ENCODE measurements at places on chromosomes 2 and 18.
A peak's percentile ranks its signal among the peaks of the same experiment; 100 is the strongest.

- no peak for DNase-seq
Measured at GRCh38 chr2:222303828-222304736, 5.3 kb upstream of the PAX3 start.

- DNase-seq = no peak
Measured at GRCh38 chr18:62109676-62110075, 77.2 kb downstream of the PIGN start.

GRCh38 chr2:45404807-45405297, 206.2 kb downstream of the SRBD1 start:
- DNase-seq = peak; percentile 49

DNA sequence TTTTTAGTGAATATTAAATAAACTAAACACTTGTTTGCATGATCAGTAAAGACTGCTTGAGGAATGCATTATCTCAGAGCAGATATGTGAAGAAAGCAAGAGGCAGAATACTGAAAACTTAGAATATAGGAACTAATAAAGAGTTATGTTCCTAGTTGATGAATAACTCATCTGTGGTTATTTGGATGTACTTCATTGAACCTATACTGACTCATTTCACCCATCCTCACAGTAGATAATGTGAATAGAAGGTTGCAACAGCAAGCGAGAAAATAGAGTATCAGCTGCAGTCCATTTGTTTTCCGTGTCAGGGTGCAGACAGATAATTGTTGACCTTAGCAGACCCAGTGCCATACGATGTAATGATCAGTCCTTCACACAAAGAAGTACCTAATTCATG, 945.7 kb upstream of the LRRTM1 start:
- peak; percentile 58 for DNase-seq

DNA sequence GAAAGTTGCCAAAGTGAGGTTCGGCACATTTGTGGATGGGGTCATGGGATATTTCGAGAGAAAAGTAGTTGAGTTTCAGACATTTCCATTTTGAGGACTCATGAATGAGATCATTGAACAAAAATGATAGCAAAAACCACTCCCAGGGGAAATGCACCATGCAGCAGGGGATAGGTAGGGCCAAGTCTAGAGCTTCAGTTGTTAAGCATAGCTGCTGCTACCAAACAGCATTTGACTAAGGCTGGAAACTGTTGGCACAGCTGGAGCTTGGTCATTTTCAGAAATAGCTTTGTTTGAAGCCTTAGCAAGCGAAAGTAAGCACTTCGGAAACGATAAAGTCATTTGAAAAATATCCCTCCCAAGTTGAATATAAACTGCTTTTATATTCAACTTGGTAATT, 431.8 kb downstream of the SOCS6 start:
- DNase-seq = no peak

- DNase-seq = no peak
Measured at GRCh38 chr2:150762571-150762970, 275.1 kb upstream of the RND3 start.

DNA sequence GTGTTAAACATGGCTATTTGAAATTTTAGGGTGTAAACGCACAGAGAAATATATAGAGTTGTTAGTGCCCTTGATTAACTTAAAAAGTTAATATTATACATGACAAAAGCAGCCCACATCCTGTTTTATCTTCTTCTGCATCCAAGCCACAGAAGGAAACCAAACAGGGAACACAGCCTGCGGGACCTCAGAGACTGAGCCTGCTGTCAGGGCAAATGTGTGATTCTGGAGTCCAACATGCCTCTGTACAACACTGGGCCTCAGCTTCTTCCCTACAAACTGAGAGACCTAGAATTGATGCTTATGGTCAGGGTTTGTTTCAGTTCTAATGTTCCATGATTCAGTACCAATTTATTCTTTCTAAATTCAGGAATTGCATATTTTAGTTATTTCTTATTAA, 404.7 kb downstream of the FBXO15 start:
- DNase-seq = no peak

DNA sequence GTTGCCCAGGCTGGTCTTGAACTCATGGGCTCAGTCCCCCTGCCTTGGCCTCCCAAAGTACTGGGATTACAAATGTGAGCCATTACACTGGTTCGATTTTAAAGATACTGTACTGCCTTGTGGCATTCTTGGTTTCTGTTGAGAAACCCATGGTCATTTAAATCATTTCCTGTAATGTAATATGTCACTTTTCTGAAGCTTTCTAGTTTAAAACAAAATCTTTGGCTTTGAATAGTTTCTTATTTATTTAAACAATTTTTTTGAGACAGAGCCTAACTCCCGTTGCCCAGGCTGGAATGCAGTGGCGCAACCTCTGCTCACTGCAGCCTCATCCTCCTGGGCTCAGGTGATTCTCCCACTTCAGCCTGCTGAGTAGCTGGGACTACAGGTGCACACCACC, 8.9 kb downstream of the ZNF512 start:
- no peak for DNase-seq

DNA sequence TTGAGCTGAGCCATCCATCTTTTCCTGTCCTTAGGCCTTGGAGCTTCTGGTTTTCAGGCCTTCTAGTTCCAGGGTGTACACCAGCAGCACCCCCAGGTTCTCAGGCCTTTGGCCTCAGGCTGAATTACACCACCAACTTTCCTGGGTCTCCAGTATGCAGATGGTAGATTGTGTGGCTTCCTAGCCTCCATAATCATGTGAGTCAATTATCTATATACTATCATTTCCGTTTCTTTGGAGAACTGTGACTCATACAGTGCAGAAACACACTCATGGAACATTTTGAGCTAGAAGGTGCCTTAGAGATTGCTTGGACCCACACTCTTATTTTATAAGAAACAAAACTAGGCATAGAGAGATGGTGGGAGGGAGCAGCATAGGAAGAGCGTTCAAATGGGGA, 167.4 kb downstream of the NCK2 start:
- no peak for DNase-seq

- peak; percentile 61 for DNase-seq
Measured at GRCh38 chr2:235170016-235170415, 218.2 kb downstream of the SH3BP4 start.

- DNase-seq = no peak
Measured at GRCh38 chr2:173099804-173100203, 24.2 kb downstream of the MAP3K20 start.

- no peak for DNase-seq
Measured at GRCh38 chr2:156476850-156477206, 40.6 kb downstream of the GPD2 start.

DNA sequence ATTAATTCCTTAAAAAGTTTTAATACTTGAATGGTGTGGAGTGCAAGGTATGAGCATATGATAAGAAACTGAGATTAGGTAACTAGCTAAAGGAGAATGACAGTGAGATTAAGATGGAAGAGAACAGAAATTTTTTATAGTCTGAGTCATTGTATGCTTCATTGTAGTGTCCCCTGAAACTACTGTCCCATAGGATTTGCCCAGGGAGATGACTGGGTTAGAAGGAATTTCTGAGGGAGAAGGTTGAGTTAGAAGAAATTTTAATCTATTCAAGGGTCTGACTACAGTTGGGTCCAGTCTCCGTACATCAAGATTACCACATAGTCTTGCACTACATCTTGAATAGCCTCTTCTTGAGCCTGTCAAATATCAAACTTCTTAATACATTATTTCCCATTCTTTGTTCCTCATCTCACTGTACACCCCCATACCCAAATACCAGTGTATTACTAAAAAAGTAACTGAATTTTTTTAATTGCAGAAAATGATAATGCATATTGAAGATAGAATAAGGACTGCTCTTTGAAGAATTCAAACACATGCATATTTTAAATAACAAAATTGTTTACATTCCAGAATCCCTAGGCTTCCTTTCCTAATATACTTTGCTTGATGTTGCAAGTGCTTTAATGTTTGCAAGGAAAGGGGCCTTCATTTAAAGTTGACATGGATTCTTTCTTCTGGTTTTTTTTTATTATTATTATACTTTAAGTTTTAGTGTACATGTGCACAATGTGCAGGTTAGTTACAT, 314.3 kb upstream of the COL3A1 start:
- DNase-seq = no peak

GRCh38 chr2:43708178-43708577, 31.9 kb upstream of the C1GALT1C1L start:
- DNase-seq = no peak

DNA sequence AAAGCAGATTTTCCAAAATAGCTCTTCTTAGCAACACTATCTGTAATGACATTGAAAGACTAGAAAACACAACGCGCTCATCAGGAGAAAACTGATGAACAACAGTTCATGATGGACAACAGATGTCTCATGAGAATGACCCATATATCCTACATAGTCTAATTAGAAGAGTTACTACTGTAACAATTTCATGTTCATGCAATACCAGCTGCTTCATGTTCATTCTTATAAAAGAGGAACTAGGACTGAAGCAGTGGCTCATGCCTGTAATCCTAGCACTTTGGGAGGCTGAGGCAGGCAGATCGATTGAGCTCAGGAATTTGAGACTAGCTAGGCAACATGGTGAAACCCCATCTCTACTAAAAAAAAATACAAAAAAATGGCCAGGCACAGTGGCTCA, 22.7 kb downstream of the TRAPPC8 start:
- DNase-seq = no peak

DNA sequence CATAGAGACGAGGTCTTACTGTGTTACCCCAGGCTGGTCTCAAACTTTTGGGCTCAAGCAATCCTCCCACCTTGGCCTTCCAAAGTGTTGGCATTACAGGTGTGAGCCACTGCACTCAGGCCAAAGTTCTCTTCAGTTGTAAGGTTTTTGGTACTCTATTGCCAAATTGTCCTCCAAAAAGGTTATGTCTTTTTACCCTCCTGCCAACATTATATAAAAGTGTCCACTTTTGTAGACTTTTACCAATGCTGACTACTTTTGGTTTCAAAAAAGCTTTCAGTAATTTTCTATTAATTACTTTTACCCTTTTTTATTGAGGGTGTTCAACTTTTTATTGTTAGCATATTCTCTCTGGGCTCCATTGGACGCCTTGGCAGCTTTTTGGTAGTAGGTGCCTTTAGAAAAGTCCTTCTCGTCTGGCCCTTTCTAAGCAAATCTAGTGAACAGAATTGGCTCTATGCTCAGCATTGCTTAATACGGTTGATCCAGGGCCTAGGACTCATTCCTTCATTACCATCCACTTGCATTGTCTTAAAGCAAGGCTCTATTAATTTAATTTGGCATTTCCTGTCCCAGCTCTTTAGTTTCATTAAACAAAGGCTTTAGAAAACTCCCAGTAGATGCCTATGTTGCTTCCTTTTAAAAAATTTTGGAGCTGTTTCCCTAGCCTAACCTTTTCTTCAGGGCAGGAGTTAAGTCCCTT, 16.7 kb upstream of the IL1A start:
- DNase-seq = no peak

- DNase-seq = peak; percentile 14
Measured at GRCh38 chr18:60549338-60549960, 176.9 kb upstream of the MC4R start.

- DNase-seq = no peak
Measured at GRCh38 chr2:217282531-217282930, 422.7 kb upstream of the TNP1 start.

DNA sequence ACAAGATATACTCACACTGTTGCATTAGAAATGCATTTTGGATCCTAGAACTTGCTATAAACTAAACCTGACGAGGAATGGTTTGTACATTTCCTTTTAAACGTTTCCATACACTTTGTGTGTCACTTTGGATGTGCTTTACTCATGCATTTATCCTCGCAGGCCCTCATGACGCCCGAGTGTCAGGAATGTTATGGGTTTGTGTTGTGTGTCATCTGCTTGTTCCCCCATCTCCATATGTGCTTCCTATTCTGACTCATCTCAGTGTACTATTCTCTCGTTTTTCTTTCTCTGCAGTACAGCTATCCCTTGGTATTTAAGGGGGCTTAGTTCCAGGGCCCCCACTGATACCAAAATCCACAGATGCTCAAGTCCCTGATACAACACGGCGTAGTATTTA, 121.5 kb upstream of the RASGRP3 start:
- no peak for DNase-seq

DNA sequence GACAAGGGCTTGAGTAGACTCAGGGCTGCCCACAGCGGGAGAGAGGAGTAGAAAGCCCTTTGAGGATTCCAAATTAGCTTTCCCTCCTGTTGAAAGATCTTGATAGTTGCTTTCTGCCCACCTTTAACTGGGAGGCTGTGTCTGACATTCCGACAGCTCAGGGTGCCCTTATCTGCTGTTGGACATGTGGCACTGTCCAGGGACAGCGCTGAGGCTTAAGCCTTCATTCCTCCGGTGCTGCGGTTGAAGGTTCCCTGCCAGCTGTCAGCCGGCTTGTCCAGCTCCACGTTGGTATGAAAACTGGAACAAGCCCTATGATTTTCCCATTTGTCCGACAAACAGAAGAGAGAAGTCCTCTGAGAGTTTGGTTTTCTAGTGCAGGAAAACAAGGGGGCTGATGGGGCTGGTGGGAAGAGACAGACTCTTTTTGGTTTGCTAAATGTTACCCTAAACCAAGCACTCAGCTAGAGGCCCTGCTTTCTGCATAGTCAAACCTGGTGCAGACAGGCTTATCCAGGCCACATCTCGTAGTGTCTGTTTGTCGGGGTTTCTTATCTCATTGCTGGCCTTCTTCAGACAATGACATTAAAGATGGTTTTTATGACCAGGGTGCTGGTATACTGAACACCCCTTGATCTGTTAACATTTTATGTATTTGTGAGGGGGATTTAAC, 24.5 kb downstream of the GREB1 start:
- no peak for DNase-seq

- DNase-seq = no peak
Measured at GRCh38 chr18:11269257-11269656, 119.9 kb upstream of the PIEZO2 start.

DNA sequence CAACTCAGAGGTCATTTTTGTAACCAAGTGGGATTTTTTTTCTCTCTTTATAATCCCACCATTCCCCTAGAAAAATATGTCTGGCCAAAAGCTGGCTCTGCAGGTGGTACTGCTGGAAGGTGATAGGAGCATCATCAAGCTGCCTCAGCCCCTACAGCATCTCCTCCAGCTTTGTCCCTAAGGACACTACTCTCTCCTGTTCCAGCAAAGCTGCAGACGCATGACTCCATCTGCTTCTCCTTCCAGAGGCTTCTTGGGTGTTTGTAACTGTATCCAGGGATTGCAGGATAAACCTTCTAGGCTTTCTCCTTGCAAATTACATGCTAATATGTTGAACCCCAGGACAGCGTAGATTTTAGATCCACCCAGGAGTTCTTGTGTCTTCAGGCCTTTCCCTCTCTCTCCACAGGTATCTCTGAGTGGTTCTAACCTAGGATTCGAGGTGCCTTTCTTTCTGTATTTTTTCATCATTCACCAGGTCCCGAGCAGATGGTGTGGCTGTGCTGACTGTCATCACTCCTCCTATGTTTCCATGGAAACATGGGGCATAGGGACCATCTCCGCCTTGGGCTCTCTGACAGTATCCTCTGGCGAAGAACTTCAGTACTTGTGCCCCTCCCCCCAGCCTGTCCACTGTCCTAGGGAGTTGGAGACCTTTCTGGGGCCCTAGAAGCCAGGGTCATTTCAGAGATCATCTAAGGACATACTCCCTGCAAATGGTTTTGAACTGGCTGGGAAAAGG, 34.3 kb downstream of the AFF3 start:
- no peak for DNase-seq

- DNase-seq = no peak
Measured at GRCh38 chr2:225649274-225649673, 249.8 kb downstream of the NYAP2 start.

Data from Caki2 (cell line).